ENCODE measurements at places on chromosomes 5 and 9. TPM values are rescaled to one million over a fixed set of nuclear protein-coding genes. Genes with fewer than 3 reads are reported as not detected.

The CYSRT1 gene
- 3.2 TPM for polyA plus RNA-seq

The CD72 gene
- not detected for polyA plus RNA-seq

The GPR150 gene
- polyA plus RNA-seq, result 0.17 TPM

The NOL6 gene
- 23.6 TPM for polyA plus RNA-seq

The IL3 gene
- polyA plus RNA-seq, result not detected

The ERCC6L2 gene
- 25.8 TPM for polyA plus RNA-seq

The CCDC152 gene
- 7.2 TPM for polyA plus RNA-seq

The ZNF454 gene
- 3.4 TPM for polyA plus RNA-seq

The LAMC3 gene
- 2.4 TPM for polyA plus RNA-seq

The GPRIN1 gene
- polyA plus RNA-seq, result 0.70 TPM

The TCF7 gene
- 2.5 TPM for polyA plus RNA-seq

The C9 gene
- polyA plus RNA-seq, result 0.49 TPM

The ZDHHC21 gene
- 17.8 TPM for polyA plus RNA-seq

The TAS2R1 gene
- not detected for polyA plus RNA-seq

The GRHPR gene
- 113 TPM for polyA plus RNA-seq

The PCDHGB1 gene
- 0.84 TPM for polyA plus RNA-seq

The ADGRD2 gene
- polyA plus RNA-seq, result not detected

Measured in muscle of arm (tissue), 14 donors.